Stimulated activated naive CD8-positive, alpha-beta T cell treated with anti-CD3 and anti-CD28 coated beads, Interleukin-15, amount 100 ng/mL, for 72 hours (primary cell): ENCODE measurements at places on chromosomes 12 and 14.

GRCh38 chr14:94677747-94678146 is 65.6 kb downstream of the SERPINA3 start:
- no peak for DNase-seq

- no peak for DNase-seq
These were observed 1.4 kb downstream of the AQP5 start for GRCh38 chr12:49962861-49963765.

DNA sequence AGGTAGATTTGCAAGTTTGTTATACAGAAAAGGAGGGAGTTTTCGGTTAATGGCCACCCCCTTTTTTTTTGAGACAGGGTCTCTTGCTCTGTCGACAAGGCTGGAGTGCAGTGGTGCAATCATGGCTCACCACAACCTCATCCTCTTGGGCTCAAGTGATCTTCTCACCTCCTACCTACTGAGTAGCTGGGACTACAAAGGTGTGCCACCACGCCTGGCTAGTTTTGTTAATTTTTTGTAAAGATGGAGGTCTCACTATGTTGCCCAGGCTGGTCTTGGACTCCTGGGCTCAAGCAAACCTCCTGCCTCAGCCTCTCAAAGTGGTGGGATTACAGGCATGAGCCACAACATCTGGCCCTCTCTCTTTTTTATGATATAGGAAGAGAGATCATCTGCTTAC is 94.6 kb downstream of the CDK17 start:
- no peak for DNase-seq

- no peak for DNase-seq
These were observed 18.8 kb downstream of the TCP11L2 start for GRCh38 chr12:106321139-106321850.

DNA sequence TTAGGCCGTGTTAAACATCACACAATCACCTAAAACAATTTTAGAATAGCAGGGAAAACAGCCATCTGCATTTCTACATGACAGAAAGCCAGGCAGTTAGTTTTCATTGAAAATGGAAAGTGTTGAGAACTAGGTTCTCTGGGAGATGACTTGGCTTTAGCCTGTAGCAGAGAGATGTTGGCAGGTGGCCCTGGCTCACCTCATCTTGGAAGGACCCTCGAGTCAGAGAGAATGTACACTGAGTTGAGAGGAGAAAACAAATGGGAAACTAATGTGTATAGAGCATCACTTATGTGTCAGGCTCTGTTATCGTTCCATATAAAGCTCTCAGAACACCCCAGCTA is 51.9 kb downstream of the SUSD6 start:
- DNase-seq = no peak

GRCh38 chr12:98319716-98320425 is 195.5 kb upstream of the TMPO start:
- no peak for DNase-seq

GRCh38 chr12:5773550-5773949 is 171.5 kb downstream of the ANO2 start:
- DNase-seq = no peak

- no peak for DNase-seq
These were observed 11.3 kb downstream of the ERO1A start for GRCh38 chr14:52683985-52684520.

DNA sequence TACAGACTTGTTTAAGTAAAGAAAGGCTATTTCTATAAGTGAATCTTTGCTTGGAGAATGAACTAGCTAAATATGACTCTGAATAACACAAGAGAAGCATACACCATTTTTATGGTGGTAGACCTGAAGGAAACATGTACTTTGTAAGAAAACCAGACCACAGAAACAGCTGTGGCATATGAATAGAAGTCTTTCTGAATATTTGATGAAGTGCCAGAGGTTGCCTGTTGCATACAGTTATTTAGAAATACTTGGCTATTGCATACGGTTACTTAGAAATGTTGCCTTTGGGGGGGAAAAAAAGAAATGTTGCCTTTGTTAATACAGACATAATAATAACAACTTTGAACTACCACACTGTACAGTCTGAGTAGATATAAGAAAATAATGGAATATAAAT is 16.8 kb upstream of the LEMD3 start:
- DNase-seq = no peak

DNA sequence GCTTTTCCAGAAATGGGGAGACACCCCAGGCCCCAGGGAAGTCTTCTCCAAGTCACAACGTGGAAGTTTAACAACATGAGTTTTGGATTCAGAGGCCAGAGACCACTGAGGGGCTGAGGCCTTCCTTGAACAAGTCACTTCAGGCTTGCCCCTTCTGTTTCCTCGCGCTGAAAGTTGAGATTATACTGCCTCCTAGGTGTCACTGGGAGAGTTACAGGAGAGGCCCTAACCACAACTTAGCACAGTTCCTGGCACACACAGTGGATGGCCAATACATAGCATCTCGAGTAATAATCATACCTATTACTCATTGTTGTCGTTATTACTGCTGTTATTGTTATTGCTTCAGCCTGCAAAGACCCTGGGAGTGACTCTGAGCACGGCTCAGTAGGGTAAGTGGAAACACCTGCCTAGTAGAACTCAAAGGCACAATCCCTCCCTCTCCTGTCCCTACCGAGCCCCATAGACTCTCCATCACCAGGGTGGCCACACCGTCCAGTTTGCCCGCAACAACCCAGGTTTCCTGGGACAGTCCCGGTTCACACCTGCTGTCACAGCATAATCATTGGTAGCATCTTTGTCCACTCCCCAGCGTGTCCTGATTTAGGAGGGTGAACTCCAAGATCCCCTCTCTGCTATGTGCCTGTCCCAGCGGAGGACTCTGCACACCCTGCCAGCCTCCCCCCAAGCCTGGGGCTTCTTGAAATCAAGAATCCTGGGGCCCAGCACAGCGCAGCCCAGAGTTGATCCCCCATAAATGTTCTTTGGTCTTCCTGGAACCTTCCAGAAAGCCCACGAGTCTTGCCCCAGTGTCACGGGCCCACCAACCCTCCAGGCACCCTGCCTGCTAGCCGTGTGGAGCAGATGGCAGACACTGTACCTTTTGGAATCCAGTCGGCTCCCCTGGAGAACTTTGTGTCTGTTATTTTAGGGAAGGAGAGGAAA is 85.0 kb downstream of the SYNE3 start:
- DNase-seq = peak; percentile 18

DNA sequence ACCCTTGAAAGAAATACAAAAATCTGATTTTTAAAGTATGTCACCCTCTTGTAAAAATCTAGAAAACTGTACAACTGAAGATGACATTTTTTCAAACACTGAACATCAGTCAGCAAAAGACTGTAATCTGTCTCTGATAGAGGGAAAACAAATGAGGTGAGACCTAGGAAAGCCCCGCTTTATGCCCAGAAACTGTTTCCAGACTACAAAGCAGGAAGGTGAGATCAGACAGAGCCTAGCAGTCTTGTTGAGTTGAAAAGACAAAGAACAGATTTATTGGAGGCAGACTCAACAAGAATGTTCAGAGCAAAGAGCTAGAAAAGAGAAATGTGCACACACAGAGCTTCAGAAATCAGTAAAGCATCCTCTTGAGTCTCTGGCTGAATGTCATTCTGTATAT is 873.6 kb downstream of the LRFN5 start:
- DNase-seq = no peak

GRCh38 chr12:113463746-113464451 is 7.8 kb downstream of the LHX5 start:
- DNase-seq = peak; percentile 9

- no peak for DNase-seq
These were observed 466.3 kb downstream of the DIO2 start for GRCh38 chr14:79745046-79745445.

GRCh38 chr12:46389031-46389616 is 16.6 kb upstream of the SLC38A2 start:
- no peak for DNase-seq

DNA sequence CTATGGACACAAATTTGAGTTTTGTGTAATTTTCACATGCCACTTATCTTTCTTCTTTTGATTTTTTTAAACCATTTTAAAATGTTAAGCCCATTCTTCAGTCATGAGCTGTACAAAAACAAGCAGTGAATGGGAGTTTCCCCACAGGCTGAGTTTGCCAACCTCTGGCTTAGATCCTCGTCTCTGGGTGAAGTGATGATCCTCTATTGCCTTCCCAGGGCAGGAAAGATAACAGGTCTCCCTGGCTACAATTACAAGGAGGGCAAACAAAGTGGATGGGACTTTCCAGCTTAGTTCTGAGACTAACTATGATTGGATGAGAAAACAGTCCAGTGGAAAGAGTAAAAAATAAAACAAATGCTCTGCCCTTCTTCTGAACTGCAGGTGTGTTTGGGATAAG is 203.7 kb downstream of the SPTSSA start:
- no peak for DNase-seq

DNA sequence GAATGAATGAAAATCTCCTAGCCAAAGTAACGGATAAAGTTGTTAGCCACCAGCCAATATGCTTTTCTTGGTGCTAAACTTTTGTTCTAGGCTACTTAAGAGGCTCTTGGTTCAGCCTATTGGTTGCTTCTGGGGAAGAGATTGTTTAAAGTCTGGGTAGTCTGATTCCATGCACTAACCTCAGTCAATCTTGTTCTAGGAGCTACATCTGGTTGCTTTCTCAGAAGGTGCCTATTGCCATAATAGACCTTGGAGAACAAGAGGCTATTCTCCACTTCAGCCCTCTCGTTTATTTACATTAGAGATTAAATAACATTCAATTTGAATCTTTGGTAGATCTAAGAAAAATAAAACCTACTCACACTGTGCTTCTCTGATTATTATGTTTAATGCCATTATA is 40.8 kb upstream of the OTOGL start:
- no peak for DNase-seq

DNA sequence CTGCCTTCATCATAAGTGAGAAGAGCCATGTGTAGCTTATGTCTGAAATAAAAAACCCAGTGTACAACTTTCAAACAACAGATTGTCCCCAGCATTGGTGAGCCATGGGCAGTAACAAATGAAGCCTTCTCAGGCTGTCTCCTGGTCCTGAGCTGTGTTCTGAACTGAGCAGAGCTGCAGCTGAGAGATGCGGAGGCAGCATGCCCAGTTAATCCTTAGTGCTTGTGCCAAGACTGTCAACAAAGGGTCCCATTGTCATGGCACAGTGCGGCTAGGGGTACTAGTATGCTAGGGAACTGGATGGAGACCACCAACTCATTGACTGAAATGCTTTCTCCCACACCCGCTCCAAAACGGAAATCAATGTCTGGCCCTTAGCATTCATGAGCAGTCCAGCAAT is 154.3 kb downstream of the RMST start:
- no peak for DNase-seq

GRCh38 chr14:54577977-54578376 is 11.0 kb downstream of the SAMD4A start:
- no peak for DNase-seq

- no peak for DNase-seq
These were observed 145.3 kb upstream of the LRFN5 start for GRCh38 chr14:41461380-41461779.

DNA sequence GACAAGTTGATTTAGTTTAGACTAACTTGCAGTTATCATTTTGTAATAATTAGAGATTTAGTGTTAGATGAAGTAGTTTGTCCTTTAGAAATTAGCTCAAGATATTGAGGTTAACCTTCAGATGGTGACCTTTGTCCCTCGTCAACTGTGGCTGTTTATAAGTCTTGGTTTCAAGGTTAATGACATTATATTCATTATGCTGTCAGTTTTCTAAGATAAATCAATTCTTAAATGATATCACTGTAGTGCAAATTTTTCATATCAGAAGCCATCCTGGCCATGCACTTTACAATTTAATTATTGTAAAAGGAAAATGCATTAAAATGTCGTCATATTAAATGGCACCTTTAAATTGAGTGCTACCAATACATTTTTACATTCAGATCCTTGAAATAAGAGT is 19.6 kb upstream of the PPFIA2 start:
- DNase-seq = no peak

GRCh38 chr14:93901813-93902212 is 25.3 kb upstream of the FAM181A start:
- DNase-seq = no peak

DNA sequence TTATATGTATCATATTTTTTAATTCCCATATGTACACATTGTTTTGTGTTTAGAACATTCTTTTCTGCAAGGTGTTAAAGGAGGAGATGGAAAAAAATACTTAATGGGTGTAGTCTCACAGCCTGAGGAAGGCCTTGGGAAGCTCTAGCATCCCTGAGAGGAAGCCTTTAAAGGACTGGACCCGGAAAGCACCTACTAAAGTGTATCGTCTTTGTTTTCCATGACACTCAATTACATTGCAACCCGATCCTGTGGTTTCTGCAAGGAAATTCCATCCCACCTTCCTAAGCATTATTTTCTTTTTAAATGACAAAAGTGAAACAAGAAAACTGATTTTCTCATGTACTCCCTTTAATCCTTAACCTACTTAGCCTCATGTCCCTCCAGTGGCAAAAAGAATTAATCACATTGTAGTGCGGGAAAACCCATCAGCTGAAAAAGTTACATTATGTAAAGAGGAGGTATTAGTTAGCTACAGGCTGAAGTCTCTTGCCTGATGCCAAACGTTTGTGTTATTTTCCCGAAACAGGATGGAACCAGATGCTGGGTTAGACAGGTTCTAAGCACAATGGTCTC is 147.8 kb upstream of the CPSF6 start:
- no peak for DNase-seq

- no peak for DNase-seq
These were observed 71.1 kb downstream of the FIGNL2 start for GRCh38 chr12:51777457-51777856.

DNA sequence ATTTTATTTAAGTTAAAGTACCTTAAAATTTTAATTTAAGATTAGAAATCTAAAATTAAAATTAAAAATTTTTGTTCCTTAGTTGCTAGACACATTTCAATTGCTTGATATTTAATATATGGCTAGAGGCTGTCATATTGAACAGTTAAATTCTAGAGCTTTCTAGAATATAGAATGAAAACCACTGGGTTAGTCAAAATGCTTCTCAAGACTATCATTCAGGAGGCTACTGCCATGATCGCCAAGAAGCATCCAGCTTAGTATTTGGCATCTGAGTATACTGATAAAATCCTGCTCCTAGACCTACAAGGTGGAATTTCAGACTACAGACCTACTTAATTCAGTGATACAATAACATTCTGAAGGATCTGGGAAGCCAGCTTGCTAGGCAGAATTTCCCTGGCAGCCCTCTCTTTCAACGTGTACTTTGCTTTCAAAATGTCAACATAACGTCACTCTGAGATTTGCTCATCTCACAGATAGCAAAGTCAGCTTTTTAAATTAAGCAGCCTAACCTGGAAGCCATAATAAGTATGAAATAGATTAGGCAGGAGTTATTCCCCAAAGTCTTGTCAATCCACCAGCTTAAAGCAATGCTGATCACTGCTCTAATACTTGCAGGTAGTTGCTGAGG is 525.8 kb downstream of the FSCB start:
- no peak for DNase-seq
